ENCODE measurements at places on chromosomes 7 and 10.

DNA sequence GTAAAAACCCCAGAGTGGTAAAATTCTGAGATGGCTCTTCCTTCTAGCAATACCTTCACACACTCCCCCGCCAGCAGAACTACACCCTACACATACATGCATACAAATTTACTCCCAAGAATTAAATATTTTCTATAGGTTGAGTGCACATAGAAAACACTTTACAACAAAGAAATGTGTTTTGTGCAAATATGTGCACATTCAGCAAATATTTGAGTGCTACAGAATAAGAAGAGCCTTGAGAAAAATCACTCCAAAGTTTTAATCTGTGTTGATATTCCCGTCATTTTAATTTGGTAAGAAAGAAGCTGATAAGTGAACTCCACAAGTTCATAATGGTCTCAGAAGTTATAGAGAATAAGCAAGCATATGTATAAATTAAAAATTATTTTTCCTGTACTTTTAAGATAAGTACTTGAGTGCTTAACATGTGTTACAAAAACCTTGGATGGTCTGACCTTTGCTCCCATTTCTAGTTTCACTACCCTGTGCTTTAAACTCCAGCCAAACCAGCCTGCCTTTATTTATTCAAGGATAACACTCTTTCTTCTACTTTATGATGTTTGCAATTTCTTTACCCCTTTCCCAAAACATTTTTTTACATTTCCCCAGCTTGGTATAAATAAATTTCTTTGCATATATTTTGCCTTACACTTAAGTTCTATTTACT, 733.5 kb upstream of the LRRTM3 start:
- DNase-seq, result no peak

DNA sequence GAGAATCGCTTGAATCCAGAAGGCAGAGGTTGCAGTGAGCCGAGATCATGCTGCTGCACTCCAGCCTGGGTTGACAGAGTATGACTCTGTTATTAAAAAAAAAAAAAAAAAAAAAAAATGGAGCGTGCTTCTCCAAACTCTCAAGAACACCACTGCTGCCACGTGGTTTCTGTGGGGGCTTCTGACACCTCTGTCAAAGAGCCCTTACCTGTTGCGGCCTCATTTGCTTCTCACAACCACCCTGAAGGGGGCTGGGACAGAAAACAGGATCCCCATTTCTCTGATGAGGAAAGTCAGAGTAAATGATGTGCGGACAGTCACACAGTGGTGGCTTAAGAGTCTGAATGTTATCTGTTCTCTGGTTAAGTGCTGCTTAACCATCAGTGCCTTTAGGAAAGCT, 95.3 kb downstream of the RNF216 start:
- no peak for DNase-seq

GRCh38 chr7:155247479-155248365, 50.0 kb upstream of the INSIG1 start:
- DNase-seq, result no peak

- DNase-seq, result no peak
These were observed 52.1 kb downstream of the ADD3 start for GRCh38 chr10:110059925-110060324.

DNA sequence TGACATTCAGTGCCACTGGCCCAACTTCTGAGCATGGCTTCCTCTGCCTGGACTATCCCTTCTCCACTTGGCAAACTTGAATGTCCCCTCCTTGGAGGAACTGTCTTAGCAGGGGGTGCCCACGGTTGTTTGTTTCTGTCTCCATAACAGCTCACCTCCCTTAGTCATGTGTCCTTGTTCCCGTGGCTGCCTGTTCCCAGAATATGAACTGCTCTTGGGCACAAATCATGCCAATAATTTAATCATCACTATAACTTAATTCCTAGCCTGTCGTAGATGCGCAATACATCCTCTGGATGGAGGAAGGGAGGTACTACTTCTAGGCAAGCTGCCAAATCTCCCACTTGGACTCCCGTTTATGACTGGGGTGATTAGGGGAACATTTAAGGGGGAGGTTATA, 173.1 kb downstream of the MYOF start:
- no peak for DNase-seq

DNA sequence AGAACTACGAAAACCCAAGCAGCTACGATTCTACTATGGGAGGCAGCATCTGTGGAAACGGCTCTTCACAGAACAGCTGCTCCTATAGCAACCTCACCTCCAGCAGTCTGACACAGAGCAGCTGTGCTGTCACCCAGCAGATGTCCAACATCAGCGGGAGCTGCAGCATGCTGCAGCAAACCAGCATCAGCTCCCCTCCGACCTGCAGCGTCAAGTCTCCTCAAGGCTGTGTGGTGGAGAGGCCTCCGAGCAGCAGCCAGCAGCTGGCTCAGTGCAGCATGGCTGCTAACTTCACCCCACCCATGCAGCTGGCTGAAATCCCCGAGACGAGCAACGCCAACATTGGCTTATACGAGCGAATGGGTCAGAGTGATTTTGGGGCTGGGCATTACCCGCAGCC, 81.6 kb upstream of the SAMD8 start:
- no peak for DNase-seq

GRCh38 chr7:35267411-35267810, 13.5 kb upstream of the TBX20 start:
- no peak for DNase-seq

DNA sequence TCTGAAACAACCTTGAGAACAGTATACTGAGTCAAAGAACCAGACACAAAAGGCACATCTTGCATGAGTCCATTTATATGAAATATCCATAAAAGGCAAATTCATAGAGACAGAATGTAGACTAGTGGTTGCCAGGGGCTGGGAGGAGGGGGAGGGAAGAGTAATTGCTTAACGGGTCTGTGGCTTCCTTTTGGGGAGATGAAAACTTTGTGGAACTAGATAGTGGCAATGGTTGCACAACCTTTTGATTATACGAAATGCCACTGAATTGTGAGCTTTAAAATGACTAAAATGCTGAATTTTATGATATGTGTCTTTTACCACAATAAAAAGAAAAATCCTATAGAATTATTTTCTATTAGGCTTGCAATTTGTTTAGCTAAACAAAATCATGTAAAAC, 16.8 kb downstream of the ADRB1 start:
- no peak for DNase-seq

GRCh38 chr7:79984210-79984609, 150.4 kb upstream of the GNAI1 start:
- no peak for DNase-seq

DNA sequence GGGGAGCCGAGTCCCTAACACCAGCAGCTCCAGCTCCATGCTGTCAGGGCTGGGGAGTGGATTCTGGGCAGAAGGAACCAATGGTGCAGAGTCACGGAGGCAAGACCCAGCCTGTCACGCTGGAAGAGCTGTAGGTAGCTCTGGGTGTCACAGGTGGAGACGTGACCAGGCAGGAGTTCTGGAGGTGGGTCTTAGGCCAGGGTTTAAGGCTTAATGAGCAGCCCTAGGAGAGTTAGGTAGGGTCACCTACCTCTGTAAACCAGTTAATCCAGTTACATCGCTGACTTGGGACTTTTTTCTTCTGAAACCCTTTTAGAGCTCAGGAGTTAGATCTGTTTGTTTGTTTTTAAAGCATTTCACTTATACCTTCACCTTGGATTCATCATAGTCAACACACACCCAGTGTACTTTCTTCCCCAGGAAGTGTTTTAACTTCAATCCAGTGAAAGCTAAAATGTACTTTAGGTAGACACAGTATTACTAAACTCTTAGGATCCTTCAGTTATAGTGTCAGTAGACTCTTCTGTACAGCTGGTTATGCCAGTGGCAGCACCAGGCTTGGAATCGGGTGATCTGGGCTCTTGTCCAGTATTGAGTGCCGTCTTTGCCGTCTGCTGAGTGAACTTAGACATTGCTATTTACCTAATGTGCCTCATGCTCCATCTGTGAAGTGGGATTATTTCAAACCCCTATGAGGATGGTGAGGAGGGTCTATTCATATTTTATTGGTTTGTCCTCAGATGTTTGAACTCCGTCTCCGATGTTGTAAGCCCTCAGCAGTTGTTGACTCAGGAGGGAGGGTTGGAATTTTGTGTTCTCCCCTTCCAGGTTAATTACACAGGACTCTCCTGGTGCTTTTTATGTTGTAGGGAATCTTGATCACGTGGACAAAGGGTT, 31.0 kb downstream of the TACR2 start:
- DNase-seq, result no peak

DNA sequence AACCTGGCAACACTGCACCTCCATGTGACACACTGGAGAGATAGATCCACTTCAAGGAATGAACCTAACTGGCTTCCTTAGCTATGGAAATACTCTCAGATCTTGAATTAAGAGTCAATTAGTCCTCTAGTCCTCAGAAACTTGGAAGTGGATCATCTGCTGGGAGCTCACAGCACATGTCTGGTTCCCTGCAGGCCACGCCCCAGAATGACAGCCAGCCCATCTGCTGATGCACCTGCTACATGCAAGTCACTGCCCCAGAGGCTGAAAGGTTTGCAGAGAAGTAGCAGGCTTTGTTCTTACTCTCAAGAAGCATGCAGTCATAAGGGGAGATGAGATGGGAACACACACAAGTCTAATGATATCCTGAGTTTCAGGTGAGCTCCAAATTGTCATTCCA, 275.9 kb downstream of the SKAP2 start:
- no peak for DNase-seq

- no peak for DNase-seq
These were observed 175.6 kb downstream of the FAM107B start for GRCh38 chr10:14598809-14599764.

- no peak for DNase-seq
These were observed 105.7 kb upstream of the CARD11 start for GRCh38 chr7:3149231-3149995.

- DNase-seq, result no peak
These were observed 123.8 kb upstream of the INSYN2A start for GRCh38 chr10:127320176-127320575.

DNA sequence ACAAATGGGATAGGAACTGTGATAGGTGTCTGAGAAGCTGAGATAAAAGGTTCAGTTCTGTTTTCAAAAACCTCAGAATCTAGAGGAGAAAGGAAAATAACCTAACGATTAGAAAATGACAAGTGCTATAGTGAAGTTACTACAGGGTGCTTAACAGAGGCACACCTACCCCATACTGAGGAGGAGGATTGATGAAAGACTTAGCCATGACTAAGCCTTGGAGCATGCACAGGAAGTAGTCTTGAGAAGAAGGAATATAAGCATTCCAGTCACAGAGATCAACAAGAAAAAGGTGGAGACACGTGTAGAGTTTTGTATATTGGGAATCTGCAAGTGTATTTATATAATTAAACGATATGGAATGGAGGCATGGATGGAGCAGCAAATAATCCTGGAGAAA, 1225.5 kb upstream of the CELF2 start:
- no peak for DNase-seq

DNA sequence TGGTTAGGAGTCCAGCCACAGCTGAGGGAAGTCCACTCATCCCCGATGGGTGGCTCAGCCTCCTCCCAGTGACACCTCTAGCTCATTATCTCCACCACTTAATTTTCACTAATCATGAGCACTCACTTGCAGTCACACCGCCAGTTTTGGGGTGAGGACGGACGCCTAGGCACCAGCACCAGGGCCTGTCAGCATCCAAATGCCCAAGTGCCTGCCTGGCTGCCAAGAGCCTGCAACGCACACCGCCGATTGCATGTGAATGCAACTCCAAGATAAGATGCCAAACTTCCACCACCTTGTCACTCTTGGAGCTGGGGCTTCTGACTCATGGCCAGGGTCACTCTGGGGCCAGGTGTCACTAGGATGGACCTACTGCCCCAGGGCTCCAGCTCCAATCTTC, 24.4 kb upstream of the SMARCD3 start:
- no peak for DNase-seq

GRCh38 chr7:36638140-36638539, 86.2 kb downstream of the AOAH start:
- no peak for DNase-seq

DNA sequence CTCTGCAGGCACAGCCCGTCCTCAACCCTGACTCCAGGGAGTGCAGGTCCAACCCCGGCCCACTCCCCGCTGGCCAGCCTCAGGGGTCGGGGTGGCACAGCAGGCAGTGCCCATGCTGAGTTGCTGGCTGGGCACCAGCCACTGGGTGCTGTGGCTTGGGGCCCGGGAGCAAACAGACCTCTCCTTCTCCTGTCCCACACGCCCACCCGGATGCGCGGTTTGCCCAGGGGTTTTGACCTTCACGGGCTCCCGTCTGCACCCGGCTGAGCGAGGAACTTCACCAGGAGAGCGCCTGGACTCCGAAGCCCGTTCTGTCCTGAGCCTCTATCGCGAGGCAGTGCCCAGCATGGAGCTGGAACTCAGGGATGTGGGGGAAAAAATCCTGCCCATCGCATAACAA, 2.6 kb upstream of the GRIFIN start:
- DNase-seq, result no peak

GRCh38 chr10:79185067-79185774, 116.5 kb downstream of the ZMIZ1 start:
- no peak for DNase-seq

- DNase-seq, result no peak
These were observed 8.2 kb upstream of the EFCAB10 start for GRCh38 chr7:105589356-105590077.

GRCh38 chr10:116697816-116698215, 44.5 kb downstream of the HSPA12A start:
- DNase-seq, result no peak

- no peak for DNase-seq
These were observed 640 bp upstream of the ZNF425 start for GRCh38 chr7:149126662-149127266.

DNA sequence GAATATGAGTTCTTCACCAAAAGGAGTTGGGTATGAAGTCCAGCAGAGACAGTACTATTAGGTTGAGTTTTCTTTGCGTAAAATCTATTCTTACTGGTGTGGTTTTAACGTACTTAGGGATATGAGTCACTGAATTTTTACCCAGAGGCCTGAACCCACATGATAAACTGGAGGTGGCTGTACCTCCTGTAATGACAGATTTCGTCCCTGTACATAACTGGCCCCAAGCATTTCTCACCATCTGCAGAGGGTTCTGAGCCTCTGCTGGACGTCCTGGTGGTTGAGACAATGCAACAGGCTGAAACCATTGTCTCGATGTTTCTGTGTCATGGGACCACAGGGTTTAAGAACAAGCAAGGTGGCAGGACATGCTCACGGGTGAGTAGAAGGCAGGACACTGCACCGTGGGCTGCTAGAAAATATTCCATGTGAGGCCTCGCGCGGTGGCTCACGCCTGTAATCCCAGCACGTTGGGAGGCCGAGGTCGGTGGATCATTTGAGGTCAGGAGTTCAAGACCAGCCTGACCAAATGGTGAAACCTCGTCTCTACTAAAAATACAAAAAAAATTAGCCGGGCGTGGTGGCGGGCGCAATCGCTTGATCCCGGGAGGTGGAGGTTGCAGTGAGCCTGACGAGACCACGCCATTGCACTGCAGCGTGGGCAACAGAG, 233.9 kb downstream of the DNAJB6 start:
- no peak for DNase-seq

DNA sequence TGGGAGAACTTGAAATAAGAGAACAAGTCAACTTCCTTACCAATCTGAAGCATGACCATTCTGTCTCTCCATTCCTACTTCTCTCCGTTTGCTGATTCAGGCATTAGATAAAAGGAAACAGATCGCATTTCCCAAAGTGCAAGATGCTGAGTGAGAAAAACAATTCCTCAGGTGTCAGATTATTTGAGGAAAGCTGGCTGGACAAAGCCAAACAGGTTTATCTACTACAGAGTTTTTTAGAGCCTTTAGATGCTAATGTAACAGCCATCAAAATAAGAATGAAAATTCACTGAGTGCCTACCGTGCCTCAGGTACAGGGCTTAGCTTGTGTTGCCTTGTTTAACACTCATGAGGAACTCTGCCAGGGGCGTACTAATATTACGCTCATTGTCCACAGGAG, 135.9 kb upstream of the MBL2 start:
- no peak for DNase-seq

All from stimulated activated CD4-positive, alpha-beta T cell treated with anti-CD3 and anti-CD28 coated beads, Interleukin-1b, Interleukin-23, amount 100 ng/mL, for 1 hour (primary cell).